ENCODE measurements at places on chromosomes 1 and 21.

DNA sequence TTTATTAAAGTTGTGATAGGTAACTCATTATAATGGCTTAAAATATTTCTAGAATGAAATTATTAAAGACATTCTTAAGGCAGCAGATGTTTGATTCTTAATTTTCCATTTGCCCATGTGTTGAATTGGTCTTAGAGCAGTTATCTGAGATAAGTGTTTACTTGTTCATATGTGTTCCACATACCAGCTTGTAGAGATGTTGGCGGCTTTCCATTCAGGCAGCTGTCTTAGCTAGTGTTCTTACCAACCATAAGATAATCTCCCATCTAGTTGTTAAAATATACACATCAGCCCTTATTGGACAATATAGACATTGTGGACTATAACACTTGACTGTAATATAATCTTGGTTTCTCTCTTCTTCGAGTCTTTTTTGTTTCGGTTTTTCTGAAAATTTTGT lies 1372.9 kb upstream of the ADGRL2 start:
- DNase-seq = no peak

GRCh38 chr1:155522069-155522468 lies 40.5 kb downstream of the ASH1L start:
- DNase-seq = no peak

GRCh38 chr1:61642475-61643232 lies 82.3 kb downstream of the TM2D1 start:
- no peak for DNase-seq

DNA sequence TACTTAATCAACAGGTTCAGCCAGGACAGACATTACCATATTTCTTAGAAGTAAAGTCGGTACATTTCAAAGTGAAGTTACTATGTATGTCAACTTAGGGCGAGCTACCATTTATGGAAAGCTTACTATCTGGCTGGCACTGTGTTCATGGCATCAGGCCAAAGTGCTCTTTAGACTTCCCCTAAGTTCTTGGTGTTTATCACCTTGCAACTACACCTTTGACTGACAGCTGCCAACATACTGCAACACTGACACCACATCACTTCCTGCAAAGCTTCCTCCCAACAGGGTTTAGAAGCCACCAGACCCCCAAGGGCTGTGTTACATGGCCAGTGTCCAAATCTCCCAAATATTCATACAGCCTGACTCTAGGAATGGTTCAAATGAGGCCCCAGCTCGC lies 61.0 kb downstream of the TIAM1 start:
- no peak for DNase-seq

DNA sequence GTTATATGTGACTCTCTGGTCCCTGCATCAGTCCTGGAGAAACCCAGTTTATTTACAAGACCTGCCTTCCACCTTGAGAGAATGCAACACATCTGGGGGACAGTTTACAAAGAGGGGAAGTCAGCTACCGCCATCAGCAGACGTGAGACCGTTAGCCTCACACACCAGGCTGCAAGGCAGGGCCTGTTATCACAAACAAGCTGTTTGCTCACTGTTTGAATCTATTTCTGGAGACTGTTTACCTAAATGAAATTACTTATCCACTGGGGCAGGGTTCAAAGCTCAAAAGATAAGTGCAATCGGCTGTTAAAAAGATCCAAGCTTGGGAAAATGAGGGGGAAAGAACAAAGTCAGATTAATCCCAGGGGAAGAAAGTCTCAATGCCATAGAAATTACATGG lies 134.4 kb downstream of the ZNF281 start:
- DNase-seq = no peak

DNA sequence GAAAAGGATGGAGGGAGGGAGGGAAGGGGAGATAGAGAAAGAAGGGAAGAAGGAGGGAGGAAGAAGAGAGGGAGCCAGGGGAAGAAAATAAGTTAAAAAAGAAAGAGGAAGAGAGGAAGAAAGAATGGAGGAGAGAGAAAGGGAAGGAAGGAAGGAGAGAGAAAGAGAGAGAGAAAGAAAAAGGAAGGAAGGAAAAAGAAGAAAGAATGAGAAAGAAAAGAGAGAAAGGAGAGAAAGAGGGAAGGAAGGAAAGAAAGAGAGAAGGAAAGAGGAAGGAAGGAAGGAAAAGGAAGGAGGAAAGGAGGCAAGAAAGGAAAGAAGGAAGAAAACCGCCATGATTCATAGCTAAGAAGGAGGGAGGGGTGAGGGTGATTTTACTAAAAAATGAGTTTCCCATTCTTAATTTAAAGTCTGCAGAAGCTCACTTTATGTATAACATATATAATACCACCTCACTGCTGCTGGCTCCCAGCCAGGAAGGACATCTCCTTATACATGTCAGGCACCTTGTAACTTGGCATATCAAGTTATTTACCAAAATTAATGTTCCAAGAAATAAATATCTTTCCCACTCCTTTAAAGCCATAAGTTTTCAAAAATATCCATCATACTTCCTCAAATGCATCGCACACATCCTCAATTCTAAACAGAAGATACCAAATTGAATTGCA lies 46.0 kb upstream of the OLIG2 start:
- DNase-seq = no peak

DNA sequence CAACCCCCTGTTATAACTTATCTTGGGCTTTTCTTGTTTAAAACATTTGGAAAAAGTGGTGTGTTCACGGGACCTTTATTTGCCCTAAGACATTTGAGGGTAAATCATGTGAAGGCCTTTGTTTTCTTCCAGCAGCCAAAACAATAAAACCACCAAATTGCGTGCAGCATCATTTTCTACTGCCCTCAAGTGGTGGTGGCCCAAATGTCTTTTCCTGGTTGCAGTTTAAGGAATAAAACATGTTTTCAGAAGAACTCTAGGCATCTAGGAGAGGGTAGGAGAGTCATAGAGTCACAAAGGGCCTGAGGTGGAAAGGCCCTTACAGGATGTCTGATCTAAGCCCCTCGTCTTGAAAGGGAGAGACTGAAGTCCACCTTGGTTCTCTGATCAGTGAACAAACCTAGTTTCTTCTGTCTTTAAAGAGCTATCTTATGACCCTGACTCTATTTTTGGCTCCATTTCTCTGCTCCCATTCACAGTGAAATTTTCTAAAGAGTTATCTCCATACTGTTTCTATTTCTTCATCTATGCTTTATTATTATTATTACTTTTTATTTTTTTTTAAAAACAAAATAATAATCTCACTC lies 16.0 kb upstream of the EPS15 start:
- DNase-seq = peak; percentile 52

- no peak for DNase-seq
Measured at GRCh38 chr1:38283696-38284470, 237.3 kb upstream of the POU3F1 start.

GRCh38 chr1:198258491-198258890 lies 101.7 kb downstream of the NEK7 start:
- DNase-seq = peak; percentile 70

DNA sequence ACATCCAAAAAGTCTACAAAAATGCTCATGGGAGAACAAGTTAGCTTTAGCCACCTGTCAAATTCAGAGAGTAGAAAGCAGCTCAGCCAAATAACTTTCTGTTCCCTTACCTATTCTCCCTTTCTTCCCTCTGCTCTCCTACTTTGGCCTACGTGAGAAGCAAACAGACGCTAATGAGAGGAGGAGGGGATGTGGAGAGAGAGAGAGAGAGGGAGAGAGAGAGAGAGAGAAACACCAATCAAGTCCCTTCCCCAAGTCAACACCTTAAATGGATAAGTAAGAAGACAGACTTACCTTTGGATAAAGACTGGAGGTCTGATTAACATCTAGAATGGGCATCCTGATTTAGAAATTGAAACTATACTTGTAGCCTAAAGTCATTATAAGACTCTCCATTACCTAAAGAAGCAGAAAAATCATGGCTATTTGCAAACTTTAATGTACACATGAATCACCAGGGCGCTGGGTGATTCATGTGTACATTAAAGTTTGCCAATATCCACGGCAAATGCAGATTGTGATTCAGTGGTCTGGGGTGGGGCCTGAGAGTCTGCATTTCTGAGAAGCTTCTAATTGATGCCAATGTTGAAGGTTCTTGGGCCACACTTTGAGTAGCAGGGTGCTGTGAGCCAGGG lies 13.1 kb upstream of the DUSP12 start:
- peak; percentile 36 for DNase-seq

DNA sequence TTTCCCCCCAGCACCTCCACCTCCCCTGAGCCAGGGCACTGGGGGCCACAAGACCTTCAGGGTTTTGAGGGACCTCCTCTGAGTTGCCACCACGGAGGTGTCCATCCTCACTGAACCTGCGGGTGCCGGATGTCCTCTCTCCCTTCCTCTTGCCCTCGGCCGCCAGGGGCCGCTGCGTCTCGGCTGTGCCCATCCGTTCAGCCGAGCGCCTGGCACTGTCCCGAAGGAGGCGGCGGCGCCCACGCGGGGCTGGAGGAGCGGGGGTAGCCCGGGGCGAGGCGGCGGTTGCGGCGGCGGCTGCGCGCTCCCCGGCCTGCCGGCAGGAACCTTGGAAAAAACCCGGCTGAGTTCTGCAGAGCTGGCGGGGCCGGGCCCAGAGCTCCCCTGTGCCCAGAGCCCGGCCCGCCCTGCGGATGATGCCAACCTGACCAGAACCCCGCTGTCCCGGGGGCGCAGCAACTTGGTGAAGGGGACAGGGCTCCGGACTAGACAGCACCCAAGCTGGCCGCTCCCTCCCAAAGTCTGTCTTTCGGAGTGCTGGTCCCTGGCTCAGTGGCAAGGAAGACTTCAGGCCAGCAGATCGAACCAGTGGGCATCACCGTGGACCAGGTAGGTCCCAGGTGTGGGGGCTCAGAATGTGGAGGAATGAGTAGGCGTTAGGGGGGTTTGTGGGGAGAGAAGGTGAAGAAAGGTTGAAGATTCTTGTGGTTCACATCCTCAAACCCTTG lies 3.7 kb upstream of the PPM1J start:
- peak; percentile 66 for DNase-seq

DNA sequence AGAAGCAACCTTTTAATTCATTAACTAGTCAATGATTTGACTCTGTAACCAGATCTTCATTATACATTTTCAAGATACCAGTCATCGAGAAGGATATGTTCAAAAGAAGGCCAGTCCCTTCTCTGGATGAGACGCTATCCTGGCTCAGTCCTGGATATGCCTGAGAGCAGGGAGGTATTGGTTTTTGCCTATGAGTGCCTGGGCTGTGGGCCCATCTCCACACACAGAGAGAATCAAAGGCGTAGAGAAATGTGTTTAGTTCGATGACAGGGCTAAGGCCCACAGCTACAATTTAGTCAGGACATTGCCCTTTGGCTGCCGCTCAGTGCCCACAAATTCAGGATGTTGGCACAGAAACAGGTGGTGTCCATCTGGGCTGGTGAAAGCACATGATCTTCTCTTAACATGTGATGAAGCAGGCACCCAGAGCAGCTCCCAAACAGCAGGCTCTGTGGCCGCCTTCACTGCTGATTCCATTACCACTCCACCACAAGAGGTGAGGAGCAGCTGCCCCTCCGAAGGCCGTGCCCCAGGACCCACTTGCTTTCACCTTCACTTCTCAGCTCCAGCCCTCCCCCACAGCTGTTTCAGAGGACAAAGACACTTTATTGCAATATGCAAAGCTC lies 24.7 kb downstream of the ACKR1 start:
- no peak for DNase-seq

GRCh38 chr1:85279458-85280080 lies 3.1 kb upstream of the BCL10 start:
- DNase-seq = no peak

GRCh38 chr21:46057710-46058241 lies 40.1 kb upstream of the COL6A2 start:
- no peak for DNase-seq

- no peak for DNase-seq
Measured at GRCh38 chr1:42477775-42478174, 14.7 kb downstream of the CCDC30 start.

- peak; percentile 1 for DNase-seq
Measured at GRCh38 chr21:16002874-16003466, 273.2 kb downstream of the USP25 start.

- DNase-seq = peak; percentile 71
Measured at GRCh38 chr1:107536266-107536665, 395.4 kb downstream of the NTNG1 start.

DNA sequence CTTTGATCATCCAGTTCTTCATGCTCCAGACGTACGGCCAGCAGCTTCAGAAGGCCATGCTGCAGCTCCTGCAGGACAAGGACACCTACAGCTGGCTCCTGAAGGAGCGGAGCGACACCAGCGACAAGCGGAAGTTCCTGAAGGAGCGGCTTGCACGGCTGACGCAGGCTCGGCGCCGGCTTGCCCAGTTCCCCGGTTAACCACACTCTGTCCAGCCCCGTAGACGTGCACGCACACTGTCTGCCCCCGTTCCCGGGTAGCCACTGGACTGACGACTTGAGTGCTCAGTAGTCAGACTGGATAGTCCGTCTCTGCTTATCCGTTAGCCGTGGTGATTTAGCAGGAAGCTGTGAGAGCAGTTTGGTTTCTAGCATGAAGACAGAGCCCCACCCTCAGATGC lies 32.5 kb downstream of the MX1 start:
- no peak for DNase-seq

DNA sequence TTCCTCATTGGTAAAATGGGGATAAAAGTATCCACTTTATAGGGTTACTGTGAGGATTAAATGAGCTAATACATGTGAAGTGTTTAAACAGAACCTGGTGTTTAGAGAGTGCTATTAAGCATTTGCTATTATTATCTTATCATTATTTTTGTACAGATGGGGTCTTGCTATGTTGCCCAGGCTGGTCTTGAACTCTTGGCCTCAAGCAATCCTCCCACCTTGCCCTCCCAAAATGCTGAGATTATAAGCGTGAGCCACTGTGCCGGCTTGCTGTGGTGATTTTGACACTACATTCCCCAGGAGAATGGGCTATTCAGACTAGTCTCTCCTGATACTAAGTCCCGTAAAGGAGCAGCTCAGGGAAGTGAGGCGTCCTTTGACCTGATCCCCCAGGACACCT lies 6.3 kb upstream of the ARHGEF10L start:
- no peak for DNase-seq
